Activated CD8-positive, alpha-beta T cell treated with anti-CD3 and anti-CD28 coated beads, Interleukin-2, amount 10 ng/mL, durations not matched to agents 7 days and 5 days (primary cell): ENCODE measurements at places on chromosomes 12 and 14. TPM values are rescaled to one million over a fixed set of nuclear protein-coding genes. Genes with fewer than 3 reads are reported as not detected.
A peak's percentile ranks its signal among the peaks of the same experiment; 100 is the strongest.

Gene KRT8
- total RNA-seq, result not detected

Gene TMEM263
- 25.8 TPM for total RNA-seq

Gene ABCD2
- total RNA-seq, result 22.5 TPM

Gene DIO3
- total RNA-seq, result not detected

Gene OR6C2
- not detected for total RNA-seq

Gene SLC15A5
- total RNA-seq, result not detected

GRCh38 chr14:22291406-22291805 is 297.6 kb downstream of the DAD1 start:
- H3K36me3 ChIP-seq, result no peaks in the 10 kb centered on the region
- no peak for DNase-seq
- no peak overlapping the region for H3K4me3 ChIP-seq
- no peaks in the 10 kb centered on the region for H3K27me3 ChIP-seq
- no peaks in the 10 kb centered on the region for H3K4me1 ChIP-seq

DNA sequence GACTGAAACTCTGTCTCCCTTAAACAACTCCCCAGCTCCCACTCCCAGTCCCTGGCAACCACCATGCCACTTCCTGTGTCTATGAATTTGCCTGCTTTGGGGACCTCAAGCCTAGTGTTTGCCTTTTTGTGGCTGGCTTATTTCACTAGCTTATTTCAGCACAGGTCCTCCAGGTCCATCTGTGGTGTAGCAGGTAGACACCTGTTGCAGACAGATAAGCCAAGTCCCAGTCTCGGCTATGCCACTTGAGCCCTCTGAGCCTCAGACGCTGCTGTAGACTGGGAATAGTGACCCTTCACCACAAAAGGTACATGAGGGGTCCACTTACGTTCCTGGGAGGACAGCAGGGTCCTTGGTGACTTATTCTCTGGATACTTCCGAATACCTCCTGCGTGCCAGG is 24.4 kb upstream of the KLC1 start:
- no peak for DNase-seq
- H3K27me3 ChIP-seq, result peaks cover 20% of the 10 kb centered on the region
- H3K4me3 ChIP-seq, result no peak overlapping the region

DNA sequence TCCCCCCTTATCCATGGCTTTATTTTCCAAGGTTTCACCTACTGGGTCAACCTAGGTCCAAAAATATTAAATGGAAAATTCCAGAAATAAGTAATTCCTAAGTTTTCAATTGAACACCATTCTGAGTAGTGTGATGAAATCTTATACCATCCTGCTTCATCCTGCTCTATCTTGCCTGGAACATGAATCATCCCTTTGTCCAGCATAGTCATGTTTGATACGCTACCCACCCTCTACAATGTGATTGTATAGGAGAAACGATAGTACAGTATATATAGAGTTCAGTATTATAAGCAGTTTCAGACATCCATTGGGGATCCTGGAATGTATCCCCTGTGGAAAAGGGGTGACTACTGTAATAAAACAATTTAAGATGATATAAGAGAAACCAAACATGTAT is 62.2 kb downstream of the IFNG start:
- H3K27me3 ChIP-seq, result peaks cover 6% of the 10 kb centered on the region
- H3K4me1 ChIP-seq, result peaks cover 4% of the 10 kb centered on the region
- DNase-seq, result no peak

GRCh38 chr12:94240171-94240570 is 91.8 kb downstream of the PLXNC1 start:
- DNase-seq, result no peak
- H3K4me3 ChIP-seq, result no peak overlapping the region
- peaks cover 81% of the 10 kb centered on the region for H3K36me3 ChIP-seq
- peaks cover 30% of the 10 kb centered on the region for H3K4me1 ChIP-seq
- no peaks in the 10 kb centered on the region for H3K27me3 ChIP-seq

DNA sequence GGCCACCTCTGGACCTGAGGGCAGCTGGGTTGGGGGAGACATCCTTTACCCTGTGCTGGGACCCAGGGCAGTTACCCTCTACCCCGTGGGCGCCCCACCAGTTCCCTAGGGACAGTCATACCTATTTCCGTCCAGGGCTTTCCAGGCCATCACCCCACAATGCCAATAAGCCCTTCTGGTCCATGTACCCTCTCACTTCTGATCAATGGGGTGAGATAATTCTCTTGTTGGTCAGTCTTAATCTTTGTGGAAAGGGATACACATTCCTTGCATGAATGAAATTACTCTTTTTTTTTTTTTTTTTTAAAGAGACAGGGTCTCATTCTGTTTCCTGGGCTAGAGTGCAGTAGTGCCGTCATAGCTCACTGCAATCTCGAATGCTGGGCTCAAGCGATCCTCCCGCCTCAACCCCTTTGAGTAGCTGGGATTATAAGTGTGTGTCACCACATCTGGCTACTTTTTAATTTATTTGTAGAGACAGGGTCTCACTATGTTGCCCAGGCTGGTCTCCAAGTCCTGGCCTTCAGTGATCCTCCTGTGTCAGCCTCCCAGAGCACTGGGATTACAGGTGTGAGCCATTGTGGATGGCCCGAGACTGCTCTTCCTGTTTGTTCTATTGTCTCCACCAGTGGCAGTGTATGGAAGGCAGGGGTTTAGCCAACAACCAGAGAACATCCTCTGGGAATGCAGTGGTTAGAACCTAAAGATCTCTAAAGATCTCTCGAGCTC is 46.3 kb upstream of the STON2 start:
- no peak overlapping the region for H3K27ac ChIP-seq
- H3K27me3 ChIP-seq, result peaks cover 34% of the 10 kb centered on the region
- no peaks in the 10 kb centered on the region for H3K36me3 ChIP-seq
- no peak overlapping the region for H3K4me3 ChIP-seq
- no peaks in the 10 kb centered on the region for H3K4me1 ChIP-seq

- peaks cover 5% of the 10 kb centered on the region for H3K27me3 ChIP-seq
- no peak overlapping the region for H3K4me3 ChIP-seq
- peaks cover 3% of the 10 kb centered on the region for H3K4me1 ChIP-seq
- no peak overlapping the region for H3K27ac ChIP-seq
- DNase-seq, result peak; percentile 53
These were observed 2.9 kb downstream of the RDH12 start for GRCh38 chr14:67704484-67705089.

DNA sequence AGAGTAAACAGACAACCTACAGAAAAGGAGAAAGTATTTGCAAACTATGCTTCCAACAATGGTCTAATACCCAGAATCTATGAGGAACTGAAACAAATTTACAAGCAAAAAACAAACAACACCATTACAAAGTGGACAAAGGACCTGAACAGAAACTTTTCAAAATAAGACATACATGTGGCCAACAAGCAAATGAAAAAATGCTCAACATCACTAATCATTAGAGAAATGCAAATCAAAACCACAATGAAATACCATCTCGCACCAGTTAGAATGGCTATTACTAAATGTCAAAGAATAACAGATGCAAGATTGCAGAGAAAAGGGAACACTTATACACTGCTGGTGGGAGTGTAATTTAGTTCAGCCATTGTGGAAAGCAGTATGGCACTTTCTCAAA is 125.8 kb downstream of the C12orf42 start:
- H3K36me3 ChIP-seq, result no peaks in the 10 kb centered on the region
- H3K27me3 ChIP-seq, result no peaks in the 10 kb centered on the region
- peaks cover 13% of the 10 kb centered on the region for H3K4me1 ChIP-seq
- no peak for DNase-seq

DNA sequence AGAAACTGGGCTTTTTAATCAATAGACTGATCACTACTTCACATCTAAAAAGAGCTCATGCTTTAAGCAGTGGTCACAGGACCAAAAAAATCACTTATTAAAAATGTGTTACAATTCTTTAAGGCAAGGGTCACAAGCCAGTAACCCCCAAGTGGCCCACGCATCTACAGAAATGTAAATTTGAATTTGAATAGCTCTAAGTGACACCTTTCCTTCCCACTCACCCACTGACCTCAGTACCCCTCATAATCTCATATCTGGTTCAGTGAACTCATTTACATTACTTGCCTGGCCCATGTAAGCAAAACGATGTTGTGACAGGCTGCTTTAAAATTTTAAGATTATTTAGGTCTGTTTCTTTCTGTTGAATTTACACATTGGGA is 27.4 kb downstream of the NELL2 start:
- H3K4me3 ChIP-seq, result peak overlapping the region; percentile 61
- H3K27me3 ChIP-seq, result no peaks in the 10 kb centered on the region
- H3K36me3 ChIP-seq, result peaks cover 19% of the 10 kb centered on the region
- no peak for DNase-seq
- H3K4me1 ChIP-seq, result peaks cover 88% of the 10 kb centered on the region
- H3K27ac ChIP-seq, result peak overlapping the region; percentile 96

GRCh38 chr14:89775946-89776345 is 178.6 kb downstream of the EFCAB11 start:
- no peaks in the 10 kb centered on the region for H3K36me3 ChIP-seq
- peaks cover 33% of the 10 kb centered on the region for H3K4me1 ChIP-seq
- DNase-seq, result no peak
- no peak overlapping the region for H3K27ac ChIP-seq
- no peak overlapping the region for H3K4me3 ChIP-seq

DNA sequence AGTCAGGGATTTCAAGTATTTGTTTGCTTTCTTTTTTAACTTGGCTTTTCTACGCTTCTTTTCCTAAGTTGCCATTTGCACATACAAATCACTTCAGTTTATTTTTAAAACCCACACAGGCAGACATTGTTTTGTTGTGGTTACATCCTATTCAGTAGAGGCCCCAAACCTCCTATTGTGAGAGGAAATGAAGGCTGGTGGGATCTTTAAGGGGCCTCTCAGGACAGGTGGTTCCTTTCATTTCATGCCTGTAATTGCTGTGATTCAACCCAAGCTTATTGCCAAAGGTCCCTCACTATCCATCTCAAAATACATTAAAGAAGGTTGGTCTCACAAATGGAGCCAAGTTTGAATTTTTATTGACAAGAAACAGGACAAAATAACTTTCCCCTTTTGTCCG is 257.1 kb downstream of the ADAMTS20 start:
- H3K27me3 ChIP-seq, result no peaks in the 10 kb centered on the region
- no peaks in the 10 kb centered on the region for H3K4me1 ChIP-seq
- no peak overlapping the region for H3K27ac ChIP-seq
- H3K4me3 ChIP-seq, result no peak overlapping the region
- no peaks in the 10 kb centered on the region for H3K36me3 ChIP-seq

- no peak overlapping the region for H3K27ac ChIP-seq
- no peak overlapping the region for H3K4me3 ChIP-seq
- H3K27me3 ChIP-seq, result no peaks in the 10 kb centered on the region
- no peaks in the 10 kb centered on the region for H3K4me1 ChIP-seq
- no peaks in the 10 kb centered on the region for H3K36me3 ChIP-seq
- DNase-seq, result no peak
These were observed 59.3 kb downstream of the HEATR5A start for GRCh38 chr14:31360919-31361662.

DNA sequence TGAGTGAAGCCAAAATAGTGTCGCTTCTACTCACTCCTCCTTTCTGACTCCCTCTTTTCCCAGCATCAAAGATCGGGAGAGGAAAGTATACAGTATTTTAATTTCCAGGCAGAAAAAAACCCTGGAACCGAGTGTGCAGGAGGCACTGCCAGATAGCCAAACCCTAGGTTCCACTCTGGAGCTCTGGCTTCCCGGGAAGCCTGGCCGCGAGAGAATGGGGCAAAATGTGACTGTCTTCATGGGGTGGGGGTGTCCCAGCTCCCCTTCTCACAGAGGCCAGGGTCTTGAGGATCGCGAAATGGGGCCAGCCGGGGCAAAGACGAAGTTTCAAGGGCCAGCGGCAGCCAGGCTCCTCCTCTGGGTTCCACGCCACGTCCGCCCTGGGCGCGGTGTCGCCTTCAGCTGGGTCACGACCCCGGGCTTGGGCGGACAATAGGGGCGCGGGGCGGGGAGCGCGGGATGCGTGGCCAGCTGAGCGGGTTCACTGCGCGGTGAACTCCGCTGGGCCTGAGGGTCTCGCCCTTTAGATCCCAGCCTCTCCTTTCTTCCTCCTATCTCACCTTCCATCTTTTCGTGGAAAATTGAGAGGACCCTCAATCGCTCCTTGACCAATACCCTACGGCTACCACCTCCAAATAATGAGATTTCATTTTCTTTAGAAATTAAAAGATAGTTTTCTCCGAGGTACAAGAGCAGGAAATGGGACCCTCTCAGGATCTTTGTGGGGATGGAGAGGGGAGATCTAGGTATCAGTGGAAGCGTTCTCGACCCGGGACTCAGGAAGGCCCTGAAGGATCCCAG is 6.7 kb downstream of the HOXC4 start:
- H3K36me3 ChIP-seq, result no peaks in the 10 kb centered on the region
- no peaks in the 10 kb centered on the region for H3K4me1 ChIP-seq
- DNase-seq, result no peak
- no peak overlapping the region for H3K27ac ChIP-seq
- H3K27me3 ChIP-seq, result peaks cover 80% of the 10 kb centered on the region

GRCh38 chr12:79451978-79452377 is 238.8 kb downstream of the PAWR start:
- DNase-seq, result no peak
- H3K4me1 ChIP-seq, result no peaks in the 10 kb centered on the region
- no peak overlapping the region for H3K4me3 ChIP-seq

- no peak overlapping the region for H3K4me3 ChIP-seq
- H3K36me3 ChIP-seq, result no peaks in the 10 kb centered on the region
- H3K27me3 ChIP-seq, result no peaks in the 10 kb centered on the region
- no peak overlapping the region for H3K27ac ChIP-seq
- no peak for DNase-seq
These were observed 182.7 kb downstream of the KICS2 start for GRCh38 chr12:64039281-64039871.

- H3K4me3 ChIP-seq, result no peak overlapping the region
- H3K36me3 ChIP-seq, result no peaks in the 10 kb centered on the region
- no peak overlapping the region for H3K27ac ChIP-seq
- no peak for DNase-seq
- H3K27me3 ChIP-seq, result peaks cover 31% of the 10 kb centered on the region
These were observed 57.2 kb downstream of the HMGA2 start for GRCh38 chr12:65881348-65881961.

- no peak overlapping the region for H3K4me3 ChIP-seq
- no peaks in the 10 kb centered on the region for H3K36me3 ChIP-seq
- H3K27ac ChIP-seq, result no peak overlapping the region
- H3K4me1 ChIP-seq, result no peaks in the 10 kb centered on the region
These were observed 48.4 kb downstream of the PHETA1 start for GRCh38 chr12:111320258-111321050.

GRCh38 chr14:101176535-101177205 is 273.1 kb upstream of the RTL1 start:
- no peak overlapping the region for H3K27ac ChIP-seq
- no peaks in the 10 kb centered on the region for H3K27me3 ChIP-seq
- H3K4me3 ChIP-seq, result no peak overlapping the region
- DNase-seq, result no peak

GRCh38 chr12:121568971-121569751 is 11.7 kb downstream of the KDM2B start:
- H3K27ac ChIP-seq, result no peak overlapping the region
- no peaks in the 10 kb centered on the region for H3K27me3 ChIP-seq
- H3K36me3 ChIP-seq, result peaks cover 30% of the 10 kb centered on the region
- no peak for DNase-seq
- no peak overlapping the region for H3K4me3 ChIP-seq
- peaks cover 5% of the 10 kb centered on the region for H3K4me1 ChIP-seq
